ENCODE measurements at places on chromosomes 4 and X.

- DNase-seq, result no peak
These were observed 267.0 kb downstream of the FRMPD4 start for GRCh38 chrX:12405306-12405705.

GRCh38 chrX:639151-639550 is 8.6 kb downstream of the SHOX start:
- no peak for DNase-seq

DNA sequence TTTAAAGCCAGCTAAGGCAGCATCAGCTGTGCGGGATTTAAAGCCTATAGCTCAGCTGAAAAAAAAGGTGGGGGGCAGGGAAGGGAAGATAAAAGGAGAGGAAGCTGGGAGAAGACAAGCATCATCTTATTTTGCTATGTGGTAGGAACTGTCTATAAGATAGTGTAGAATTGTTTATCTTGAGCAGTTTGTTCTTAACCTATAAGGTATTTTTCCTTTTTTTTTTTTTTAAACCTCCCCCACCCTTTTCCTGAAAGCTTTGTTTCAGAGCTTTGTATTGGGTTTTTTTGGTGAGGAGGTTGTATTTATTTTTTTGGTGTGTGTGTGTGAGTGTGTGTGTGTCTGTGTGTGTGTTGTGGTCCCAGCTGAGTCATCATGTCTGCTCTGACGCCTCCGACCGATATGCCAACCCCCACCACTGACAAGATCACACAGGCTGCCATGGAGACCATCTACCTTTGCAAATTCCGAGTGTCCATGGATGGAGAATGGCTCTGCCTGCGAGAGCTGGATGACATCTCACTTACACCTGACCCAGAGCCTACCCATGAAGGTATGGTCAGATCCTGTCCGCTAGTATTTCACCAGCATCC is 531 bp downstream of the RUFY3 start:
- no peak for DNase-seq

GRCh38 chr4:126564283-126564854 is 1068.4 kb upstream of the INTU start:
- DNase-seq, result no peak

- peak; percentile 50 for DNase-seq
These were observed 124.8 kb downstream of the SNCA start for GRCh38 chr4:89712141-89712540.

DNA sequence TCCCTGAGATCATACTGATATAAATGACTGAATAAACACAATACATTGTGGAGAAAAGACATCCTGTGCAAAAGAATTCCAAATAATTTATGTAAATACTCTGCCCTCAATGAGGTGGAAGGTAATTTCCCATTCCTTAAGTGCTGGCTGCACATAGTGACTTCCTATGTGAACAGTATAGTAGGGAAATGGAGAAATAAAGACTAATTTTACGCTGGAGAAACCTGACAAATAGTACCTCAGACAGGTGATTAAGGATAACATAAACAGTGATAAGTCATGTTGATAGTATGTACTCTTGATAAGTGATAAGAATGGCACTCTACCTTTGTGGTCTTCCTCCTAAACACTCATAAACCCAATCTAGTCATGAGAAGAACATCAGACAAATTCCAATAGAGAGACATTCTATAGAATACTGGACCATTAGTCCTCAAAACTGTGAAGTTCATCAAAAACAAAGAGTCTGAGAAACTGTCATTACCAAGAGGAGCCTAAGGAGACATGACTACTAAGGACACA is 274.0 kb downstream of the CHIC1 start:
- no peak for DNase-seq

DNA sequence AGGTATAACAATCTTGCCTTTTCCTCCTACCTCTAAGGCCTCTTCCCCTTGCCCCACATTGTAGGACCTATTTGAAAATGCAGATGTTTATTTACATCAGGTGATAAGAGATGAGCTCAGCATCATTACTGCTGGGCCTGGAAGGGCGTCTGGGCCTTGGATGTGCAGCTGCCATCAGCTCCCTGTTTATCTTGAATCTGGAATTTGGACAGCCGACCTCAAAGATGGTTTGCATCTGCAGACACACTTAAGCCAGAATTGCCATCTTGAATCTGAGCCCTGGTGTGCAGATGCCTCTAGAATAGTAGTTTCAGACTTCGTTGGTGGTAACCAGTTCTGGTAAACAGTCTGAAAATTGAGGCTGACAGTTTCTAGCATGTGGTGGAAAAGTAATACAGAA is 59.0 kb downstream of the FAM193A start:
- DNase-seq, result no peak

GRCh38 chrX:132086672-132087071 is 41.1 kb downstream of the FRMD7 start:
- DNase-seq, result peak; percentile 36

- DNase-seq, result no peak
These were observed 118.4 kb downstream of the KLHL13 start for GRCh38 chrX:117998171-117998570.

GRCh38 chrX:15073313-15073712 is 196.6 kb downstream of the ASB9 start:
- DNase-seq, result no peak
